ENCODE measurements at places on chromosomes 12 and 14.

- no peak for DNase-seq
Observed at GRCh38 chr14:72686101-72686500, 207.8 kb downstream of the DPF3 start.

DNA sequence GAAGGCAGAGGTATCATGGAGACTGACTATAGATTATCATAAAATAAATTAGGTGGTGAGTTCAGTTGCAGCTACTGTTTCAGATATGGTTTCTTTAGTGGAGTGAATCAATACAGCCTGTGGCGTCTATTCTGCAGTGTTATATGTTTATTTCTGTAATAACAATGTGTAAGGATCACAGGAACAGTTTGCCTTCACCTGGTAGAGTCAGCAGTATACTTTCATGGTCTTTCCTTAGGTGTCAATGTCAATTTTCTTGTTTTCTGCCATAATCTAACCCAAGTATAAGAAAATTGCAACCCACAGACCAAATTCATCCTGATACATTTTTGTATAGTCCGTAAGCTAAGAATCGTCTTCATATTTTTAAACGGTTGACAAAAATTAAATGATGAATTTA, 140.4 kb upstream of the ATF7IP start:
- no peak for DNase-seq

GRCh38 chr14:45104561-45104960, 20.6 kb downstream of the PRPF39 start:
- no peak for DNase-seq

- peak; percentile 14 for DNase-seq
Observed at GRCh38 chr12:127928615-127929571, 338.1 kb upstream of the TMEM132C start.

DNA sequence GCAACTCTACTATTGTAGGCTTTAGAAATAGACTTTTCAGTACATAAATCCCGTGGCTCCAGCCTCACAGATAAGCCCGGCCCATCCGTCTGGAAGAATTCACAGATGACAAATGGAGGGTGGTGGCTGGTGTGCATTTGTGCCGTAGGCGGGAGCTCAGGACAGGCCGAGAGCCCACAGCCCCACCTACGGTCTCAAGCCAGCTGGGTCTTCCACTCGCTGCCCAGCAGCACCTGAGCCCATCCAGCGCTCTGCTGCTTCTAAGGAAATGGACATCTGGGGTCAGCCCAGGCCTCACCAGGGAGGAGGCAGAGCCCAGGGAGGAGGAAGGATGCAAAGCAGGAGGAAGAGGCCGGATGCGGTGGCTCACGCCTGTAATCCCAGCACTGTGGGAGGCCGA, 72.8 kb downstream of the KIF26A start:
- no peak for DNase-seq

- peak; percentile 74 for DNase-seq
Observed at GRCh38 chr14:60561845-60562746, 53.1 kb downstream of the SIX6 start.

- no peak for DNase-seq
Observed at GRCh38 chr12:9032202-9032964, 43.0 kb downstream of the KLRG1 start.

DNA sequence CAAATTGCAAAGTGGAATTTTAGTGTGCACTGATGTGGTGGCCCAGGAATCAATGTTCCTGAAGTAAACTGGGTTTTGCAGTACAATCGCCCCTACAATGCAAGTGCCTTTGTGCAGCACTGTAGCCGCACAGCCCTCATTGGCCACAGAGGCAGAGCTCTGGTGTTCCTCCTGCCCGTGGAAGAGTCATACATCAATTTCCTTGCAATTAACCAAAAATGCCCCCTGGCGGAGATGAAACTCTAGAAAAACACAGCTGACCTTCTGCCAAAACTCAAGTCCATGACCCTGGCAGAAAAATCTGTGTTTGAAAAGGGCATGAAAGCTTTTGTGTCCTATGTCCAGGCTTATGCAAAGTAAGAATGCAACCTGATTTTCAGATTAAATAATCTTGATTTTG, 117.9 kb upstream of the PRB2 start:
- no peak for DNase-seq

DNA sequence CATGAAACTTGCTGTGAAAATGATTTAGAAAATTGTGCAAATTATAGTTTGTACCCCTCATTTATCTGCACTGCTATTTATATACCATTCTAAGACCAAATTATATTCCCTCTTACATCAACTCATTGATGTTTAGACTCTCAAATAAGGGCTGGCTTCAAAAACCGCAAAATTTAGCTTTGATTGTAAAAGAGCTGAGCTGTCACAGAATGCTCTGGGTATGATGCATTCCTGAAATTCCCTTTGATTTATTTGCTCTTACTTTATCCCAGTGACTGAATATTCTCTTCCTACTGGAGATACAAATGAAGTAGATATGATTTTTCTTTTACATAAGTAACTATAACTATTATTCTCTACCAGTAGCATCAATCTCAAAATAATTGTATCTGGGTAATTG, 78.0 kb upstream of the TMTC2 start:
- DNase-seq, result no peak

DNA sequence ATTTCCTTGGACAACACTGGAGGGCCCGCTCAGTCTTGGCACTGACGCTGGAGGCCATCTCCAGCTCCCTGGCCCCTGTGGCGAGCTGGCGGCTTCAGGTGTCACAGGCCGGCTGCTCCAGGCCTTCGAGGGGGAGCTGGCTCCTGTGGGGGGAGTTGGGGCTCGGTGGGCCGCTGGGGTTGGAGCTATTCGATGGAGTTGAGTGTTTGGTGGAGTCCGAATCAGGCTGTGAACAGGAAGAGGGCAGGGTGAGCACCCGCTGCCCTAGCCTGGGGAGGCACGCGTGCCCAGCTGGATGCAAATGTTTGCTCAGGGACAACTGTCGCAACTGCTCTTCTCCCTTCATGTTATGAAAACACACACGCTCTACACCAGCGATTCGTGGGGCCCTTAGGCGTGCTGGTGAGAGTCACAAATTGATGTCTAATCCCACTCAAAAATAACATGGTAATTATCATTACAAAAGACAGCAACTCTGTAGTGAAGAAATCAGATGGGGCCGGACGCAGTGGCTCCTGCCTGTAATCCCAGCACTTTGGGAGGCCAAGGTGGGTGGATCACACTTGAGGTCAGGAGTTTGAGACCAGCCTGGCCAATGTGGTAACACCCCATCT, 11.3 kb downstream of the AMN start:
- DNase-seq, result no peak

GRCh38 chr12:28870839-28871440, 278.1 kb upstream of the FAR2 start:
- DNase-seq, result no peak

- no peak for DNase-seq
Observed at GRCh38 chr12:102539651-102540553, 59.5 kb upstream of the IGF1 start.

GRCh38 chr12:22657538-22657937, 32.6 kb downstream of the ETNK1 start:
- DNase-seq, result no peak

DNA sequence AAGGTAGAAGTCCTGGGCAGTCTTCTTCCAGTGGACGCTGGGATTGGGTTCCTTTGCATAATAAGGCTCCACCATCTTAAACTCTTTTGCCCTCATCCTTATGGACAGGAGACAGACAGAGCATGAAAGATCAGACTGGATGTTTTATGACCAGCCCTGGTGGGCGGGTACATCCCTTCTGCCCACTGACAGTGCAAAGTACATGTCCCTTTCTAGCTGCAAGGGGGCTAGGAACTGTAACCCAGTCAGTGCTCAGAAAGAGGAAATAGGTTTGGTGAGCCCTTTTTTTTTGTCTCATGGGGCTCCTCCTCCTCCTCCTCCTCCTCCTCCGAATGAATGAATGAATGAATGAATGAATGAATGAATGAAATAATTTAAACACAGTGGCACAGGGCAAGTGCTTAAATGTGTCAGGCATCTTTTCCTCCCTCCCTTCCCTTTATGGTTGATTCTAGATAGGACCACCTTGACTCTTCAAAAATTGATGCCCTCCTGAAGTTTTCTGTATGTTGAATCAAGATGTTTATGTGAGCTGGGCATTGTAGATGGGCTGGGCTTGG, 36.4 kb upstream of the HNF1A start:
- no peak for DNase-seq

- no peak for DNase-seq
Observed at GRCh38 chr14:29503903-29504302, 423.7 kb downstream of the PRKD1 start.

GRCh38 chr12:18861287-18861858, 123.5 kb downstream of the CAPZA3 start:
- no peak for DNase-seq

- no peak for DNase-seq
Observed at GRCh38 chr14:58055497-58056010, 96.5 kb downstream of the ARMH4 start.

DNA sequence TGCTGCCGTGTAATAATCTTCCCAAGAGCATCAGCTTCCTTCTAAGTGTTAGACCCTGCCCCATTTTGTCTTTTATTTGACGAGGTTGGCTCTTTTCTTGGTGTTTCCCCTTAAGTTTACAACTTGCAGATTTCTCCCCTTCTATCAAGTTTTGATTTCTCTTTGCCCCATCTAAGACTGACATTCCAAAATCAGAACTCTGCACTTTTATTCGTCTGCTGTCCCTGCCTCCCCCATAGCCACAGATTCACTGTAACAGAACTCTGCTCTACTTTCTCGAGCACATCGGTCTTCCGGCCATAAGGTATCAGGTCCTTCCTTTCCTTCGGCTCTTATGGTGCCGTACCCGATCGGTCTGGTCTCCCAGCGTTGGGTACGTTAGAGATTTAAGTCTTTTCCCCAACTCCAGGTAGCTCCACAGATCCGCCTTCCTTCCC, 563 bp downstream of the DCP1B start:
- no peak for DNase-seq

DNA sequence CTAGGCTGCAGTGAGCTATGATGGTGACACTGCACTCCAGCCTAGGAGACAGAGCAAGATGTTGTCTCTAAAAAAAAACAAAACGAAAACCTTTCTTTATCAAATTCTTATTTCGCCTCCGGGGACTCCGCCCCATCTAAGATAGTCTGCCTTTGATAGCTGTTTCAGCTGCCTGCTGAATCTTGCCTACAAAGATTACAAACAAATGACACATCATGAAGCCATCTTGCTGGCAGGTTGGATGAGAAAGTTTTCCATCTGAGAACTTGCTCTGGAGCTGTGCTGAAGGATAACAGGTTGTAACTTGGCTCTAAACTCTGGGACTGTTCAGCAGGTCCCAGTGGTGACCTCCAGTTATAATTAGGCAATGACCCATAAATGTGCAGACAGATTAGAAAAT, 41.8 kb upstream of the AEBP2 start:
- no peak for DNase-seq

DNA sequence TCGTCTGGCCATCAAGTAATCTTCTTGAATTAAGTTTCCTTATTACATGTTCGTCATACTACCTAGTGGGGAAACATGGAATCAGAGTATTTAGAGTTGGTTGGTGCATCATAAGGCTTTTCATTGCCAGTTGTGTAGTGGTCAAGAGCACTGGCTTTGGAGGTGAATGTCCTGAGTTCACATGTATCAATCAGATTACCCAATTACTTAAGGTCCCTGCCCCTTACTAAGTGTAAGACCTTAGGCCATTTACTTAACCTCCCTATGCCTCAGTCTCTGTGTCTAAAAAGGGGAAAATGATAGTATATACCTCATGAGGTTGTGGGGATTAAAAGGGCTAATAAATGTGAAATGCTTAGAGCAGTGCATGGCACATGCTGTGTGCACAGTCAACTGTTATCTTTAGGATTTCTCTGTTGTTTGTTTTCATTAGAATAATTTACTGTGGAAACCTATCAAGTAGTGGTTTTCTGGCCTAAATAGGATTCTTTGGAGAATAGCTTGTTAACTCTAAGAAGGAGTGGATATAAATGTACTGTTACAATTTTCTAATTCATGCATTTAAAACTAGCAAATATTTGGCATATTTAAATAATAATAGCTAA, 27.0 kb downstream of the MSRB3 start:
- DNase-seq, result no peak

GRCh38 chr12:24155042-24155441, 205.6 kb upstream of the SOX5 start:
- DNase-seq, result no peak

DNA sequence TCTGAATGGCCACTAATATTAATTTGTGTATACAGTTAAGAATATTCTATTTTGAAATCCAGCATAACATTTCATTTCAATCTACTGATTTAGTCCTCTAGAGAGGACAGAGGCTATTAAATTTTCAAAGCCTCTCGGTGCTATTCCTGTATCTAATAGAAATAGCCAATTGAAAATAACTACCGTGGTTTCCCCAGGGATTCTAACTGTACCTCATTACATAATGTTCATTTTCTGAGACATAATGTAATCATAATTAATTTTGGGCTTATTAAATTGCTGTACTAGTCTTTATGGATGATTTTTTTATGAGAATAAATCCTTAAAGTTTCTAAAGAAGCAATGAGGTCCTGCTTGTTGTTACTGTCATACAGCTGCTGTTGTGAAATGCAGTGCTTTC, 38.6 kb upstream of the ACSS3 start:
- DNase-seq, result no peak

- DNase-seq, result peak; percentile 88
Observed at GRCh38 chr12:51341251-51342007, 5.0 kb downstream of the CELA1 start.

GRCh38 chr12:47323802-47324201, 244.0 kb upstream of the AMIGO2 start:
- no peak for DNase-seq

GRCh38 chr14:26841326-26841725, 243.5 kb upstream of the NOVA1 start:
- DNase-seq, result no peak

DNA sequence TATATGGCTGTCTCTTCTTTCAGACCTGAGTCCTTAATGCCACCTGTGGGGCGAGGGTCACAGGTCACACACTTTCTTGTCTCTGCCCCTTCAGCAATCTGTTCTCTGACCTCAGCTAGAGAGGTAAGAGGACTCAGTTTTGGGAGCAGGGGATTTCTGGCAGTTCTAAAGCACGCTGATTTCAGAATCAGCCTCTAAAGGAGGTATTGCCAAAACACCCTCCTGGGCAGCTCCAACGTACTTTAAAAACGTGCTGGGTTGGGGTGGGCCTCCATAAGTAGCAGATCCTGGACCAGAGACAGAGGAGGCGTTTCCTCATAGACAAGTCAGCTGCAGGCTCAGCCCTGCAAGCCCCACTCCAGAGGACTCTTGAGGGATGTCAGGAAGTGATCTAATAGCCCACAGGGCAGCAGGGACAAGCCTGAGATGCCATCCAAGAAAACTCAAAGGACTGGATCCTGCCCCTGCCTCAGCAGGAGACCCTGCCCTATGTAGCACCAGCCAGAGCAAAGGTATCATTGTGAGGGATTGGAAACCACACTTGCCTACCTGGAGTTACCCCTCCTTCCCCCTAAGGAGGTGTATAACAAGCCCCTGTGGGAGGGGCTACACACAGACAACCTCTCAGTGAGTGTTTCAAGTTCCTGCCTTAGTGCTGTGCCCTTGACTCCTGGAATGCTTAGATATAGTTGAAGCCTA, 8.5 kb downstream of the CTDSP2 start:
- no peak for DNase-seq

Data from pons (tissue), 1 donor.